ENCODE measurements at places on chromosomes 4 and X. TPM values are rescaled to one million over a fixed set of nuclear protein-coding genes. Genes with fewer than 3 reads are reported as not detected.
A peak's percentile ranks its signal among the peaks of the same experiment; 100 is the strongest.

- no peak for DNase-seq
Observed at GRCh38 chrX:40671126-40671525, 23.8 kb upstream of the CXorf38 start.

DNA sequence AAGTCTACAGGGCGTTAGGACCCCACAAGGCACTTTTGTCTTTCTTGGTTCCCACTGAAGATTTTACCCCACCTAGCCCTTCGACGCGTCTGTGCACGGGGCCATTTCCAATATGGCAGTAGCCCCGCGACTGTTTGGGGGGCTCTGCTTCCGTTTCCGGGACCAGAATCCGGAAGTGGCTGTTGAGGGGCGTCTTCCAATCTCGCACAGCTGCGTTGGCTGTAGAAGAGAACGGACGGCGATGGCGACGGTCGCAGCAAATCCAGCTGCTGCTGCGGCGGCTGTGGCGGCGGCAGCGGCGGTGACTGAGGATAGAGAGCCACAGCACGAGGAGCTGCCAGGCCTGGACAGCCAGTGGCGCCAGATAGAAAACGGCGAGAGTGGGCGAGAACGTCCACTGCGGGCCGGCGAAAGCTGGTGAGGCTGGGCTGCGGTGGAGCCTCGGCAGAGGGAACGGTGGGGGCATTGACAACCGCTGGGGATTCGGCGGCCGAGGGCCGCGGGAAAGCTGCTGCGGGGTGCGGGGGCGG lies at the start of gene USP11:
Gene USP11, plus strand, starts transcription at position 207 of the 530 bp plus-strand sequence. Its CDS starts 35 bp downstream, at position 242.
- DNase-seq = peak; percentile 48

DNA sequence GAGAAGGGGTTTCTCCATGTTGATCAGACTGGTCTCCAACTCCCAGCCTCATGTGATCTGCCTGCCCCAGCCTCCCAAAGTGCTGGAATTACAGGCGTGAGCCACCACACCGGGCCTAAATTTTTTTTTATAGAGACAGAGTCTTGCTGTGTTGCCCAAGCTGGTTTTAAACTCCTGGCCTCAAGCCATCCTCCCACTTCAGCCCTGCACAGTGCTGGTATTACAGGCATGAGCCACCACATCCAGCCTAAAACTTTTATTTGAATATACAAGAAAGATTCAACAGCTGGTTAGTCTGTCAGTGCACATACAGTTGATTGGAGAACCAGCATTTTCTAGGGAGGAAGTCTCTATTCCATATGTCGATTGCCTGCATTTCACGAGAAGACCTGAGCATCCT lies 91.2 kb downstream of the LRP2BP start:
- no peak for DNase-seq

- DNase-seq = no peak
Observed at GRCh38 chrX:129934952-129935351, 29.0 kb downstream of the UTP14A start.

DNA sequence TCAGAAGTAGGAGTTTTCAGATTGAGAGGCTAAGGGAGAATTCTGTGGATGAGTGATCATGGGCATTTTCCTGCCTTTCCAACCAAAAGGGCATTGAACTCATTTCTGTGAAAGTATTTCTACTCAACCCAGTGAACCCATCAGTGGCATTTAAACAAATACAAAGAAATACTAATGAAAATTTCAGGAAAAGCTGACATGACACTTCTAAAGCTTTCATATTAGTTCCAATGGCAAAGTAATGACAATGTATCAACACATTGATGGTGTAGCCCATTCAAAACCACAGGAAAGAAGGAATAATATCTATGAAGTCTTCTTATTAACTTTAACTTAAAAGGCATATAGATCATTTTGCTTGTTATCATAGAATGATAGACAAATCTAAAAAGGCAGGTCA lies 183.5 kb upstream of the ANXA10 start:
- DNase-seq = no peak

GRCh38 chrX:42988700-42989099 lies 210.7 kb upstream of the PPP1R2C start:
- no peak for DNase-seq

- DNase-seq = peak; percentile 63
Observed at GRCh38 chr4:3291969-3292570, 751 bp upstream of the RGS12 start.

DNA sequence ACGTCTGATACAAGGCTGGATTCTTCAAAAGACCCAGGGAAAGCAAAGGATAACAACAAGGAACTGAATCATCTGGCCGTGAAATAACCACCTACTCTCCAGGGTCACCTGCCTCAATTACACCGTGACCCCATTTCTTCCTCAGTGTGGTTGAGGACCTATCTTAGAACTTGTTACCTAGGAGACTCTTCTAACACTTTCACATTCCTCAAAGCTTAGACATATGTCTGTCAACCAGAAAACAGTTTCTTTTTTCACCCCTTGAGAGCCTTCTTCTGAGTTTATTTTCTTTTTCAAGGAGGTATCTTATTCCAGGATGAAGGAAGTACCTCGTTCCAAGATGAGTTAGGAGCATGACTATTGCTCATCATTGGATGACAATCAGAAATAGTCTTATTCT lies 337.8 kb downstream of the ARHGAP24 start:
- DNase-seq = peak; percentile 87

GRCh38 chrX:136718091-136718490 lies 62.6 kb downstream of the ARHGEF6 start:
- DNase-seq = no peak

- DNase-seq = no peak
Observed at GRCh38 chr4:76607266-76607799, 172.3 kb downstream of the SHROOM3 start.

GRCh38 chr4:29311247-29311646 lies 1408.9 kb upstream of the PCDH7 start:
- DNase-seq = peak; percentile 45

GRCh38 chr4:141350122-141350905 lies 129.6 kb downstream of the ZNF330 start:
- DNase-seq = peak; percentile 88

- no peak for DNase-seq
Observed at GRCh38 chr4:56317749-56318148, 69.5 kb downstream of the AASDH start.

DNA sequence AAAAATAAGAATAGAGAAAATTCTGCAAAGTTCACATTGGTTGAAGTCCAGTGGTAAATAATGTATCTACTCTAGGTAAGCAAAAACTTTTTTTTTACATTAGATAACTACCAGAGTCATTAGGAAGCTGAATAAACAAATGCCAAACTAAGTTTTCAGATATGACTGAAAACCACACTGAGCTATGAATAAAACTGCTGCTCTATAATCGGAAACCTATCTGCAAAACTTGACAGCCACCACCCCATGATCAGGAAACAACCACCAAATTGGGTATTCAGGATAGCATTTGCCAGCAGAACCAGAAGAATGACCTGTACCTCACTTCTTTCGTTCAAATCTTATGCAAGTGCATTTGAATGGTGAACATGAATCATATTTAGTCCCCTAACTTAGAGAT lies 173.0 kb upstream of the TET2 start:
- DNase-seq = no peak

HTN3 gene
- total RNA-seq = 0.80 TPM

DNA sequence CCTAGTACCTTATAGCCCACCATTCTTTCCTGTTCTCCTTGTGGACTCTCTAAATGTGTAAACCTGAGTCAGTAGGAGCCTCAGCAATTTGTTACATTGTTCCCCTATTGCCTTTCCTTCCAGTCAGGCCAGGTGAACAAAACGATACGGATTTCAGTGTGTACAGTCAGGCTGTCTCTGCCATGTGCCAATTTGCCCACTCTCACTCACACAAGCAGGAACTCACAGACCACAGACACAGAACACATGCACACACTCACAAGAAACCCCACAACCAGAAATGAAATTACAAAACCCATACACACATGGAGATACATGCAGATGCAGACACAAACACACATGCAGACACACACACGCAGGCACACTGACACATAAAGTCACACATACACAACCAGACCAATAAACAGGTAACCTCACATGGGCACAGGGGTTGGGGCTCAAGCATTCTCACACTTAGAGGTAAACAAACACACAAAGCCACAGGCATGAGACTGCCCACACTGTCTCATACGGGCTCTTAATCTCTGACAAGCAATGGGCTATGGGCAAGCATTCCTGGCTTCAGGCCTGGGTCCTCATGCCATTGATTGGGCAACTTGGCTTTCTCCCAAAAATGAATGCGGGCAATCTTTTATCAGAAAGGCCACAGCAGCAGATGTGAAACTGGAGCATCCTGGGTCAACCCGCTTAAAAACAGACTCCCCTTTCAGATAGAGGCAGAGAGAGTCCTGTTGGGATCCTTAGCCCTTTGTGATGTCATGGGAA lies 68.7 kb downstream of the NBDY start:
- no peak for DNase-seq

DMP1 gene
- total RNA-seq = not detected

GRCh38 chr4:167114416-167114971 lies 119.8 kb downstream of the SPOCK3 start:
- peak; percentile 48 for DNase-seq

- DNase-seq = peak; percentile 6
Observed at GRCh38 chr4:113809311-113809710, 47.8 kb upstream of the CAMK2D start.

- DNase-seq = no peak
Observed at GRCh38 chr4:82630079-82630478, 68.3 kb upstream of the TMEM150C start.

DNA sequence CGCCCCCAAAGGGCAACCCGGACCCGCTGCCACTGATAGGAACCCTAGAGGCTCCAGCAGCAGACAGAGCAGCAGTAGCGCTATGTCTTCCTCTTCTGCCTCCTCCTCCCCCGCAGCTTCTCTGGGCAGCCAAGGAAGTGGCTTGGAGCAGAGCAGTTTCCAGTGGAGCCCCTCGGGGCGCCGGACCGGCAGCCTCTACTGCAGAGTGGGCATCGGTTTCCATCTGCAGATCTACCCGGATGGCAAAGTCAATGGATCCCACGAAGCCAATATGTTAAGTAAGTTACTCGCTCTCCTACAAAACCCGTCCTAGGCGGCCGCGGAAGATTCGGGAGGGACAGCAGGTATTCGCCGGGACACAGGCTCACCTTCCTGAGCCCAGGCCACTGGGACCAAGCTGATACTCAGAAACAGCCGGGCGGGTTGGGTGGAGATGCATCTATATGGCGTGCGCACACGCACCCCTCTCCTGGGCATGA lies 477 bp downstream of the FGF5 start:
- DNase-seq = peak; percentile 66

GRCh38 chrX:39194673-39195072 lies 393.4 kb downstream of the MID1IP1 start:
- no peak for DNase-seq

DNA sequence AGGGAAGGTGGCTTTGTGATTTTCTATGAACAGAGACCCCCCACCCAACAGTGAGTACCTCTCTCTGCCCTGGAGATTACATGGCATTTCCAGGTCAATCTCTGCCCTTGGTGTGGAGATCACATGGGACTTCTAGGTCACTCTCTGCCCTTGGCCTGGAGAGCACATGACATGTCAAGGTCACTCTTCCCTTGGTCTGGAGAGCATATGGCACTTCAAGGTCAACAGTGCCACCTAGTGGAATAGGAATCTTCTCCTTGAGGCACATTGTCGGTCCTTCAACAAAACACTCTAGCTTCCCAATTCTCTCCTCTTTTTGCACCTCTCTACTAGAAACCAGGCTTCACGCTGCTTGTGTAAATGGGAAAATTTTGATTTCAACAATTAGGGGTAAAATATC lies 66.2 kb upstream of the TACR3 start:
- DNase-seq = peak; percentile 45

HOPX gene
- not detected for total RNA-seq

CTBP1 gene
- 256 TPM for total RNA-seq

DNA sequence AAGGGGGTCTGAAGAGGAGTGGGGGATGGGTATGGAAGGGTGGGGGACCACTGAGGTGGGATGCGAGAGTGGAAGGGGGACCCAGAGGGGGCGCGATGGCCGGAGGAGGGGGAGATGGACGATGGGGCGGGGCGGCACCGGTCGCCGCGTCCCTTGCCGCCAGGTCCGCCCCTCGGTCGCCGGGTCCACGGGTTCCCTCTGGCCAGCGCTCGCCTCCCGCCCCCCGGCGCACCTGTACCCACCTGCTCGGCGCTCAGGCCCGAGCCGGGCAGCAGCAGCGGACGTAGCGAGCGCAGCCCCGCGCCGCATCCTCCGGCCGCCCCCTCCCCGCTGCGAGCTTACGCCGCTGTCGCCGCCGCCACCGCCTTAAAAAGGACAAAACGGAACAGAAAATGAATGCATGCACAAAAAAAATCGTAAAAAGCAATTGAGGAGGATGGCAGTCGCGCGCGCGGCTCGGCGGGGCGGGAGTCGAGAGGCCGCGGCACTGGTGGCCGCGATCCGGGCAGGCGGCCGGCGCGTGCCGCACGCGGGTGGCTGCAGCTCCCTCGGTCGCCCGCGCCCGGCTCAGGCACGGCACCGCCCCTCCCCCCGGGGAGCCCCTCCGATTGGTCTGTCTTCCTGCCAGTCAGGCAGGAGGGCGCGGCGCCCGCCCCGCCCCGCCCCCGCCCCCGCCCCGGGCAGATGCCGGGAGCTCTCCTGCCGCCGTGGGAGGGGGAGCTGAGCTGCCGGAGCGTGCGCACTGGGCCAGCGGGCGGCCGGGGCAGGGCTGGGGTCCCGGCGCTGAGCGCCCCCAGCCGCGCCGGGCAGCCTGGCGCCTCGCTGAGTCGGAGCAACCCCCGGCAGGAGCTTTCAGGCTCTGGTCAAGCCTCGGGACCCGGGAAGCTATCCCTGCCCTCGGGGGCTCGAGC lies at the start of gene JAKMIP1:
Gene JAKMIP1, minus strand, starts transcription at position 539 of the 911 bp plus-strand sequence. CDS start 87,699 bp downstream, outside the sequence.
- no peak for DNase-seq

DNA sequence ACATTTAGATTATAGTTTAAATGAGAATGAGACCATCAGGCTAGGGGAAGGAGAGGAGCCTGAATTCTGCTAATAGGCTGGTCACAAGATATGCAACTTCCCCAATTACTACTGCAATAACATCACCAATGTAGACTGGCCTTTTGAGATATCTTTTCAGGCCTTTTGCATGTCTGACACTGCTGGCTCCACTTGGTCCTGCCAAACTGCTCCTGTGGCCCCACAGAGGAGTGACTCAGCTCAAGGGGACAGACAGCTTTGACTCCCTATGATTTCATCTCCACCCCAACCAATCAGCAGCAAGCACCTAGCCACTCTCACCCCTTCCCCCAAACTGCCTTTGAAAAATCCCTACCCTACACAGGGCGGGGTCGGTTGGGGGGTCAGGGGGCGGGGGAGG lies 22.8 kb downstream of the GPRIN3 start:
- DNase-seq = peak; percentile 18

DNA sequence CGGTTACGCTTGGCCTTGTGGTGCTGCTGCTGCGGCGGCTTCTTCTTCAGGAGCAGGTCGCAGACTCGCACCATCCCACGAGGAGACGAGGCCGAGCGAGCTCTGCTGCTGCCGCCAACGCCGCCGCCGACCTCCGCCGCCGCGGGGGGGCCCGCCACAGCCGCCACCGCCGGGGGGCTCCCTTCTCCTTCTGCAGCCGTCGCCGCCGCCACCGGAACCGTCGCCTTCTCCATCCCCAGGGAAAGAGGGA lies 237 bp downstream of the ANKRD17 start:
- DNase-seq = no peak

All from HT1080 (cell line).